ENCODE measurements at places on chromosomes 13 and 19. TPM values are rescaled to one million over a fixed set of nuclear protein-coding genes. Genes with fewer than 3 reads are reported as not detected.
A peak's percentile ranks its signal among the peaks of the same experiment; 100 is the strongest.

IRGC gene
- polyA plus RNA-seq: not detected

GGACT gene
- polyA plus RNA-seq: 1.7 TPM

DNA sequence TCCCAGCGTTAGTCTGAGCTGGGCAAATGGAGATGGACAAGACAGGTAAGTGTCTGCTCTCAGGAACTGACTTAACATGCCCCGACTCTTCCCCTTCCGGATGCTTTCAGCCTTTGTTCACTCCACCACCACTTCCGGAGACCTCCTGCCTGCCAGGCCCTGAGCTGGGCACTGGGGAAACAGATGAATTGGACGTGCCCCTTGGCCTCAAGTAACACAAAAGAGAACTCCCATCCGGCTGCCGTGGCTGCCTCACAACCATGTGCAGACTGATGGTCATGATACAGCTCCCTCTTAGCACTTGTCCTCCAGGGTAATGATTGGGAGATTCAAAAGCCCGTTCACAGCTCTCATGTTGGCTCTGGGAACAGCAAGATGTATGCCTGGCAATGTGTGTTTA is 6.9 kb downstream of the ZNF784 start:
- H3K4me3 ChIP-seq: no peak overlapping the region
- H3K27ac ChIP-seq: no peak overlapping the region
- H3K36me3 ChIP-seq: 0 out of 3 replicates have a peak, but pooled peaks cover 5% of the 10 kb centered on the region
- no peaks in the 10 kb centered on the region for H3K27me3 ChIP-seq
- H3K4me1 ChIP-seq: peaks cover 9% of the 10 kb centered on the region
- DNase-seq: no peak

DNA sequence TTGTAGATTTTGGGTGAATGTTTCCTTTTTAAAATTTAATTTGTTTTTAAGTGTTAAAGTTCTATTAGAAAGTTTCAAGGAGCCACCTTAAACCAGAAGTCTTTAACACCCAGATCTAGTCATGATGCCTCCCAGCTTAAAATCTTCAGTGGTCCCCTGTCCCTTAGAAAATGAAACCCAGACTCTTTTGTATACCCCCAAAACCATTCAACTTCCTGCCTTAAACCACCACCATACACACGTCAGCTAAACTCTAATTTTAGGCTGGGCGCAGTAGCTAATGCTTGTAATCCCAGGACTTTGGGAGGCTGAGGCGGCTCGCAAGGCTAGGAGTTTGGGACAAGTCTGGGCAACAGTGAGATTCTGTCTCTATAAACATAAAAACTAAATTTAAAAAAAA is 37.9 kb downstream of the N4BP2L1 start:
- H3K4me1 ChIP-seq: no peaks in the 10 kb centered on the region
- peaks cover 26% of the 10 kb centered on the region for H3K36me3 ChIP-seq
- H3K27me3 ChIP-seq: no peaks in the 10 kb centered on the region
- no peak for DNase-seq
- H3K4me3 ChIP-seq: no peak overlapping the region
- H3K27ac ChIP-seq: no peak overlapping the region

GRCh38 chr13:33069365-33069764 is 53.1 kb downstream of the KL start:
- no peak overlapping the region for H3K27ac ChIP-seq
- no peaks in the 10 kb centered on the region for H3K36me3 ChIP-seq
- H3K4me1 ChIP-seq: peaks cover 6% of the 10 kb centered on the region
- H3K4me3 ChIP-seq: no peak overlapping the region
- no peaks in the 10 kb centered on the region for H3K27me3 ChIP-seq

ODAD3 gene
- 0.08 TPM for polyA plus RNA-seq

DNA sequence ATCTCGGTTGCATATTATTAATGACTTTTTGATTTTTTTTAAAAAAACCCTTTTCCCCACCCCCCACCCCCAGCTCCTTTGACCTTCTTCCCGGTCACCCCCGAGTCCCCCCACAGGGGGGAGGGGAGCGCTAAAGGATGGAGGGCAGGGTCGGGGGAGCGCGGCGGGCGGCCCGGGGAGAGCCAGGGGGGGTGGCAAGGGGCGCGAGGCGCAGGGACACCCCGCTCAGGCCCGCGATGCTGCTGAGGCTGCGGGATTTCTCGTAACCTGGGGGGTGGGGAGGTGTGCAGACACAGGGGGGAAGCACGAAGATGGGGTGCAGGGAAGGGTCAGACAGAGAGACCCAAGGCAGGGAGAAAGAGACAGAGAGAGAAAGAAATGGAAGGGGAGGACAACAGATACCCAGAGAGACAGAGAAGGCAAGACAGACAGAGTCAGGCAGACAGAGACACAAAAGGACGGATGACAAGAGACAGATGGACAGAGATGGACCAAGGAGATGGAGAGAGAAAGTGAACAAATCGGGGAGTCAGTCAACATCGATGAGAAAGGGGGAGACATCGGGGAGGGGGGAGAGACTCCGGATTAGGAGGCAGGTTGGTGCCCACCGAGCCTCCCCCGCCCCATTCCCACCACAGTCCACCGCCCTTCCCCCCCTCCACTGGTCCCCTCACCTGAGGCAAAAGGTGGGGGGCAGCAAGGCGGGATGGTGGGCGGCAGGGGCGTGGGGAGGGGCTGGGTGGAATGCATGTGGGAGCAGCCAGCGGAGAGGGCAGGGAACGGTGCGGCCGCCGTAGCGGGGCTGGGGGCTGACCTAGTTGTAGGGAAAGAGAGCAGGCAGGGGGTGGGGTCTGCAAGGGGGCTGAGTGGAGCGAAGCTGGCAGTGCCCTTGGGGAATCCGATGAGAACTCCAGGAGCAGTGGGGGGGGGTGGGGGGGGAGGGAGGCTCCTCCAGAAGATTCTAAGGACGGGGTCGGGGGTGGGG is 14.2 kb downstream of the KCNC3 start:
- H3K27ac ChIP-seq: no peak overlapping the region
- peaks cover 13% of the 10 kb centered on the region for H3K4me1 ChIP-seq
- DNase-seq: no peak
- H3K36me3 ChIP-seq: no peaks in the 10 kb centered on the region

DNA sequence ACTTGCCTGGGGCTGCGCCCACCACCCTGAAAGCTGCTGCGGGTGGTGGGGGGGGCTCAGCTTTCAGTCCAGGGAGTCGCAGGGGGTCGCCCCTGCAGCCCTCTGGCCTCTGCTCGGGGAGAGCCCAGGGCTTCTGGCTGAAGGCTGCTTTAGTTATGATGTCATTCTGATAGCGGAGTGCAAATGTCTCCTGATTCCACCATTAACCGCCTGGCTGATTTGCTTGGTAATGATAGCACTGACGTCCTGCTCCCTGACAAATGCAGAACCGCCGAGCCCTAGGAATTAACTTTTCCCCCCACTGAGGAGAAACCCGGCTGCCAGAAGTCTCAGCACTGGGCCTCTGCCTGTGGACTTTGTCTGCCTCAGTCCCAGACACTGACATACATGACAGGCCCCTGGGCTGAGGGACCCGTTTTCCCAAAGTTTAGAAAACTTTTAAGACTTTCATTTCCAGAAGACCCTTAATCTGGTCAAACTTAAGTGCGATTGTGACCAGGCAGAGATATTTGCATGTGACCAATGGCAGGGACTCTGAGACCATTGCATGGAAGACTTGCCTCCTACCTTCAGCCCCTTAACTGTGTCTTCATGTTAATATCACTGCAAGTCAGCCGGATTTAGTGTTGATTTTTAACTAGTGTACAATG is 142.5 kb upstream of the ZNF536 start:
- no peak for DNase-seq
- no peak overlapping the region for H3K27ac ChIP-seq
- H3K4me3 ChIP-seq: no peak overlapping the region
- H3K36me3 ChIP-seq: no peaks in the 10 kb centered on the region
- H3K4me1 ChIP-seq: peaks cover 18% of the 10 kb centered on the region

GRCh38 chr13:38702669-38703068 is 15.8 kb downstream of the FREM2 start:
- no peaks in the 10 kb centered on the region for H3K27me3 ChIP-seq
- no peak overlapping the region for H3K27ac ChIP-seq
- no peak overlapping the region for H3K4me3 ChIP-seq
- H3K4me1 ChIP-seq: no peaks in the 10 kb centered on the region

DNA sequence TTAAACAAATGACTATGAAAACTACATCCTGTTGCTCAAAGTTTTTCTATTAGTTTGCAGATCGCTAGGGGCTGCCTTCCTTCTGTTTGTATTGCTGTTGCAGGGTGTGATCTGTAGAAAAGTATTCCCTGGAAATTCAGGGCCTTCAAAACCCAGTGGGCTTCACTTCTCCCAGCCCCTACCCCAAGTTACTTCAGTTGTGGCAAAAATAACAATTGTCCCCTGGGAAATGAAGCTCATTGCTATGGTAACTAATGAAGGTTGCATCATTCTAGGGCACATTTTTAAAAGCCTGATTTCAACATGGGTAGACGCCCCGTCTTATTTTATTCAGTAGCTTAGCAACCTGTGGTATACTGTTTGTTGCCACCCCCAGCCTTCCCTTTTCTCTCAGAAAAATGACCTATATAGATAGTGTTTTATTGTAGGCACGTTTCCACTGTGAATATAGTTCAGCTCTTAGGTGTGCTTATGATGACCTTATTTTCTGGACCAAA is 60.9 kb downstream of the WDFY2 start:
- peak overlapping the region; percentile 65 for H3K27ac ChIP-seq
- peaks cover 4% of the 10 kb centered on the region for H3K36me3 ChIP-seq
- H3K4me1 ChIP-seq: peaks cover 58% of the 10 kb centered on the region

DNA sequence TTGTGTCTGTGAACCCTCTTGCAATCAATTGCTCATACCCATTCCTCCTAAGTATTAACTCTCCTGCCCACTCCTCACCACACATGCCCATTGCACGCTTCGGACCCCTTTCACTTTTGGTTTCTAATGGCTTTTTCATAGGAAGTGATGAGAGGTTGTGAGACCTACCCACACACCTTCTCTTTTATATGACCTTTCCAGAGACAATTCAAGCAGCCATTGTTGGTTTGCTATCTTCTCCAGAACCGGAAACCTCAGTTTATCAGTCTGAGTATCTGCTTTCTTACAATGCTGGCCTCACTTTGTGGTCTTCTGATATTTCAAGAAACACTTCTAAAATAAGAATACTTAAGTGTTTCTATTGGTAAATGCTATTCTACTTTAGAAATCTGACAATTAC is 1550.8 kb upstream of the SLC10A2 start:
- H3K27ac ChIP-seq: no peak overlapping the region
- H3K4me3 ChIP-seq: no peak overlapping the region
- no peaks in the 10 kb centered on the region for H3K36me3 ChIP-seq
- H3K27me3 ChIP-seq: no peaks in the 10 kb centered on the region
- no peaks in the 10 kb centered on the region for H3K4me1 ChIP-seq

GRCh38 chr19:7822910-7823515 is 7.0 kb upstream of the EVI5L start:
- DNase-seq: no peak
- H3K27ac ChIP-seq: no peak overlapping the region
- no peaks in the 10 kb centered on the region for H3K36me3 ChIP-seq
- H3K4me1 ChIP-seq: no peaks in the 10 kb centered on the region

TEX101 gene
- polyA plus RNA-seq: not detected
